ENCODE measurements at places on chromosomes 4 and X.

DNA sequence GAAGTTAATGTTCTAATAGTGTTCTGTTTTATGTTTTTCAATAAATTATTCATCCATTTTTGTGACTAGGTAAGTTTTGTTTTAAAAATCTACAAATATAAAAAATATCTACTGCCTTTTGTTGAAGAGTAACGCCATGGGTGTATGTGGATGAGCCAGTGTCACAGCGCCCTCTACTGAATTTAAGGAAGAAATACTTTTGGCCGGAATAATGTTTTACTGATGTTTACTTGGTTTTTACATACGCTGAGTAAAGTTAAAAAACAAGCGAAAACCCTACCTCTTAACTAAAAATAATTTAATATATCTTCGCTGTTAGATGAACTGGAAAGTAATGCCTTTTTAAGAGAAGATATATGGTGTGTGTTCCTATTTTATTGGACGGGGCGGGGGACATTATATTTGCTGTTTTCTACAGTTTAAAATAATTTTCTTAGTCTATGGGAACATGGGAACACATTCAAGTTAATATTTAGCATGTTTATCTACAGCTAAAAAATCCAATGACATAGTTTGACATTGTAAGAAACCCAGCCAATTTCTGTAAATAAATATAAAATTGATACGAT lies 86.1 kb downstream of the CPE start:
- DNase-seq = no peak

GRCh38 chr4:80608281-80608980 lies 272.9 kb downstream of the CFAP299 start:
- DNase-seq = no peak

GRCh38 chr4:13601048-13601447 lies 26.5 kb downstream of the BOD1L1 start:
- DNase-seq = no peak

GRCh38 chrX:152202886-152203285 lies 64.5 kb upstream of the MAGEA10 start:
- no peak for DNase-seq

Measured in femur (tissue), 1 donor.